ENCODE measurements at places on chromosomes 5 and 9. TPM values are rescaled to one million over a fixed set of nuclear protein-coding genes. Genes with fewer than 3 reads are reported as not detected.

Gene DAB2IP
- 86.1 TPM for total RNA-seq

DNA sequence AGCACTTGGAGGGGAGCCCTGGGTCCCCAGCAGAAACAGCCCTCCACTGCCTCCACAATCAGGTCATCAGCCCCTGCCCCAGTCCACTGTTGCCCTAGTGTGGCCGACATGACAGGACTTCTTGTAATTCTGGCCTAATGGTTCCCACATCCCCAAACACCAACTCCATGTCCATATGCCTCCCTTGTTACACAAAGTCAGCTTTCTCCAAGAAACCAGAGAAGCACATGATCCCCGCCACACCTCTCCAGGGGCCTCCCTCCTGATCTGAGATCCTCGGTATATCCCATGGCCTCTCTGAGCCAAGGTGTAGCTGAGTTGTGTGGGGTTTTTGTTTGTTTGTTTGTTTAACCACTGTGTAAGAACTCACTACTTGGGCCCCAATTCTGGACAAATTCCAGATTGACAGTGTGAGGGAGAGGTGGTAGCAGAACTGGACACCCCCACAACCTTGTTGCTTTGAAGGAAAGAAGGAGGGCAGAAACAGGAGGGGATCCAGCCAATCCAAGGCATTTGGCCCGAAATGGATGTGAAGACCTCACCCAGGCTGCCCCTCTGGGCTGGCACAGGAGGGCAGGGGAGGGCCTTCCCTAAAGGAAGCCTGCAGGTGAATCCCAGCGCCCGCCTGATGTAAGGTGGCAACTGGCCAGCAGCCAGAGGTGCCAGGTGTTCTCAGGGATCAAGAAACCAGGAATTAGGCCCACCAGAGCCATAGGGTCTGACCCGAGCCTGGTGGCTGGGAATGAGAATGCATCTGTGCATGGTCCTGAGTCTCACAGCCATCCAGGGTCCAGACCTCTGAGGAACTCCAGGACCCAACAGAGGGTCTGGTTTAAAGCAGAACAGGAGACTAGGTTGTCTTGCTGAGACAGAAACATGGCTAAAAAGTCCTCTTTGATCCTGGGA is 13.4 kb downstream of the IRF1 start:
- DNase-seq: peak; percentile 49

GRCh38 chr9:112274600-112274999 is 58.8 kb downstream of the PTBP3 start:
- no peak for DNase-seq

DNA sequence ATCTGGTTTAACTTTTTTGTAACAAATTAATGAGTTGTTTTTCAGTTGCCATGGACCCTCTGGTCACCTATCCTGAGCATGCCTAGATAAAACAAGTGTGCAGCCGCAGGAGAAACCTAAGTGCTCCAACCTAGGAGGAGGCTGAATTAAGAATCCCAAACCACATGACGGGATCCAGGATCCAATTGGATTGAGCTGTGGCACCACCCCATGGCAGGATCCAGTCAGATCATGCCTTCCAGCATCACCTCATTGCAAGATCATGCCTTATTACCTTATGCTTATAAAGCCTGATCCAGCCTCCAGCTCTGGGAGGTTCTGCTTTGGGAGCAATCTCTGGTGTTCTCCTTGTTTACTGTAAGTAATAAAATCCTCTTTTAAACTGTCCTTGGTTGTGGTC is 662.0 kb downstream of the TLR4 start:
- DNase-seq: no peak

- DNase-seq: no peak
These were observed 122.8 kb downstream of the TMEM161B start for GRCh38 chr5:88145611-88146467.

GRCh38 chr9:109181284-109181683 is 14.2 kb upstream of the FRRS1L start:
- DNase-seq: no peak

DNA sequence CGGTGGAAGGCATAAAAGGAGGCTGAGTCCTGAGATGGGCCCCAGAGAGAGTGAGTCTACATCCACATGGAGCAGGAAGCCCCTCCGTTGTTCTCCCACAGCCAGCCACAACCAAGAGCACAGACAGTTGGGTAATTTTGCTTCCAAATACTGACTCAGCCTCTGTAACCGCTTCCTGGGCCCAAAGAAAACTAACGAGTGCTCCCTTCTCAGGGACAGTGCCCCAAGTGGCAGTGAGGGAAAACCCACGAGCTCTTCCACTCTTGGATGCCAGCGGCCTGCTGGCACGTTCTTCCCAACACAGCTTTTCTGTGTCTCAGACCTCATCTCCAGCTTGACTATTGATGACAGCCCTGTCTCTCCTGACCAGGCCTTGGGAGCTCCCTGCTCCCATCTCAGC is 207.6 kb downstream of the FSTL4 start:
- DNase-seq: peak; percentile 39

DNA sequence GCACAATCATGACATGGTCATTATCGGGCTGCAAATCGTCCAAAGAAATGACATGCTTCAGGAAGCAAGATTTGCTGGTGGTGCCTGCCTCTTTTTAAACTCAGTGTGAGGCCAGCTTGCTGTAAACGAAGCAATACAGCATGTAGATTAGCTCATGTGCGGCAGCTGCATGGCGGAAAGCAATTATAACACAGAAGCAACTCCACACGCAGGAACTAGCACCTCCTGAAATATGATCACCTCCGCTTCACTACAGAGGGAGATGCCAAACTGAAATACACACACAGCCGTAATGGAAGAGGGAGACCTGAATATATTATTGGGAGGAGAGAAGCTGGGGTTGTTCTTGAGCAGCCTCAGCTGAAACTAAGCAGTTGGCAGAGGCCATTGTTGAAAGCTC is 312.5 kb downstream of the PSAT1 start:
- DNase-seq: no peak

DNA sequence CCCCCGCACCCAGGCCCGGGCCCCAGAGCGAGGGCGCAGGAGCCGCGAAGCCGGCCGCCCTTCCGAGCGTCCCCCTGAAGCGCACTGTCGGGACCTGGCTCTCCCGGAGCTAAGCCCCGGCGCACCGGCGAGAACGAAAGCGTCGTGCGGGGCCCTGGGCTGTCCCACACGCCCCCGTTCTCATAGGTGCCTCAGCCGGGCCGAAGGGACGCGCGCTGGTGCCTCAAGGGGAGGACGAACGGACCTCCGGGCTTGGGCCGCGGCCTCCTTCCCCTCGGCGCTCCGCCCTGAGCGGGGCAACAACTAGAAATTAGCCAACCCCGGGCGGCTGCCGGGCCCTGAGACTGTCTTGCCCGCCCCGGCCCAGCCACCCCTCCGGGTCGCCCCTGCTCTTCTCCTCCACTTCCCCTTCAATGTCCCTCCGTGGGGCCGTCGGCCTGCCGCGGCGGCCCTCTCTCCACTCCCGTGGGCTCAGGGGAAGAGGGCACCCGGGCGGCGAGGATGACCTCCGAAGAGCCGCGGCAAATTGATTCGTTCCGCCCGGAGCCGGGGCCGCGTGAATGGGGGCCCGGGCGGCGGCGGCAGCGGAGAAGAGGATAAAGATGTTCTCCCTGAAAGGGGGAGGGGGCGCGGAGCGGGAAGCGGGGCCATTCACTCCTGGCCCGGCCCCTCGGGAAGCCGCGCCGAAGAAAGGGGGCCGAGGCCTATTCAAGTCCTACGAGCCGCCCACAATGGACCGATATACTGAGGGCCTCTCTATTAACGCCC is 3.5 kb upstream of the PRDM12 start:
- no peak for DNase-seq

DNA sequence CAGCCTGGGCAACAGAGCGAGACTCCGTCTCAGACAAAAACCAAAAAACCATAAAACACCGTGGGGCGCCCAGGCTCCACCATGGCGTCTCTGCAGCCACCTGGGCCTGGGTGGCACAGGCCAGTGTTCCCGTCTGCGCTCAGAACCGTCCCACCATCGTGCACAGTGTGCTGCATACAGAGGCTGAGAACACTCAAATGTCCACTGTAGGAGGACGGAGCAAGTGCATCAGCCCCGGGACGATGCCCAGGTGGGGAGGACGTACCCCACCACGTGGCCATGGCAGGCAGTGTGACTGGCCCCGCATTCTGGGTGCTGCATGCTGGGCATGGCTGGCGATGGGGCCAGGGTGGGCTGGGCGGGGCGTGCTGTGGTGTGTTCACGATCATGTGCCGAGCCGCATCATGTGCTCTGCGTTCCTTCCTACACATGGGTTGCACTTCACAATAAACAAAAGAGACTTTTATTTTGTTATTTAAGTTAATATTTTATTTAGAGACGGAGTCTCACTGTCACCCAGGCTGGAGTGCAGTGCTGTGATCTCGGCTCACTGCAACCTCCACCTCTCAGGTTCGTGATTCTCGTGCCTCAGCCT is 37.8 kb downstream of the EXD3 start:
- DNase-seq: no peak

DNA sequence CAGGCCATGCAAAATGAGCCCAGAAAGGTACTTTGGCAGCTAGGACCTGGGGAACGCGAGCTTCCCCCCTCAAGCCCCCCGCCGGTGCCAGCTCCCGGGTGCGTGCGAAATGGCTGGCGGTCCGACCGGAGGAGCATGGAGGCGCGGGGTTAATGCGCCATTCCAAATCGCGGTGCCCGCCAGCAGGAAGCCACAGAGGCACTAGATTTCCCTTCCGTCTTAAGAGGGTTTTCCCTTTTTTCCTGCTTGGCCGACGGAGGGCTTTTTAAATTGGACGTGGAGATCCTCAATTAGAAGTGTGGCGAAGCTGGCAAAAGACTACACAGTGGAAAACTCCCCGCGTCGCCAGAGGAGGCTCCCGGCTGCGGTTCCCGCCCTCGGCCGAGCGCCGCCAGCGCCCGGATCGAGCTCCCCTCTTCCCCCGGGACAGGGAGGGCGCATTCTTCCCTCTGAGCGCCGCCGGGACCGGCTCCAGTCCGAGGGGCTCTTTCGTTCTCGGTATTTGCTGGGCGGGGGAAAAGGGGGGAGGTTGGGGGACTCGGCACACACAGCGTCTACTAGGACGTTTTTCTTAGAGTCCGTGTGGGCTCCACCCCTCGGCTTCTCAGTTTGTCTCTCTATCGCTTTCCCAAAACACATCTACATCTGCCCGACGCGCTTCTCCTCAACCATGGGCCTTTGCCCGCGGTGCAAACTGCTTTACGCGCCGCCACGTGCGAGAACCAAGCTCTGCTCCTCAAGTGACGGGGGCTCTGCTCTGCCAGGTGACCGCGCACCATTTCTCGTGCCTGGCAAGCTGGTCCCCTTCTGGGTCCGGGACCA is 3.0 kb downstream of the GDNF start:
- no peak for DNase-seq

- DNase-seq: no peak
These were observed 13.7 kb downstream of the IER5L start for GRCh38 chr9:129164246-129164930.

Gene HRCT1
- total RNA-seq: 5.2 TPM

Gene FOXD4L5
- total RNA-seq: not detected

DNA sequence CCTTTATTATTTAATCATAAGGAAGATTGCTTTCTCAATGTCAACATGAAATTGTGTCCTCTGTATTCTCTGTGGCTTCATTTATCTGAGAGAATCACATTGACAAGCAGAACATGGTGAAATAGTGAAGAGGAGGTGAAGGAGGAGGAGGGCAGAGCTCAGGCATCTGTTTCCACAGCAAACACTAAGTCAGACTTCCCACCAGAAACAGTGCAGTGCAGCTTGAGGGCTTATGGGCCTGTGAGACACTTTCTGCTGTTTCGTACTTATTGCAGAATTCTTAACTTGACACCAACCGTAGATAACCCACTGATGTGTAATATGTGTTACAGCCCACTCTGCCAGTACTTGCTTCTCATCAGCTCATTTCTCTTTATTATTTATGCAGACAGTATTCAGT is 386.3 kb downstream of the DIRAS2 start:
- DNase-seq: no peak

Gene PLAC8L1
- 1.5 TPM for total RNA-seq

- no peak for DNase-seq
These were observed 141.7 kb downstream of the TARS1 start for GRCh38 chr5:33582417-33582816.

Gene ZDHHC11B
- 6.9 TPM for total RNA-seq

Gene OMD
- total RNA-seq: 2.6 TPM

Gene RABEPK
- 19.8 TPM for total RNA-seq

- DNase-seq: no peak
These were observed 1.0 kb upstream of the GOLGA1 start for GRCh38 chr9:124941679-124942561.

DNA sequence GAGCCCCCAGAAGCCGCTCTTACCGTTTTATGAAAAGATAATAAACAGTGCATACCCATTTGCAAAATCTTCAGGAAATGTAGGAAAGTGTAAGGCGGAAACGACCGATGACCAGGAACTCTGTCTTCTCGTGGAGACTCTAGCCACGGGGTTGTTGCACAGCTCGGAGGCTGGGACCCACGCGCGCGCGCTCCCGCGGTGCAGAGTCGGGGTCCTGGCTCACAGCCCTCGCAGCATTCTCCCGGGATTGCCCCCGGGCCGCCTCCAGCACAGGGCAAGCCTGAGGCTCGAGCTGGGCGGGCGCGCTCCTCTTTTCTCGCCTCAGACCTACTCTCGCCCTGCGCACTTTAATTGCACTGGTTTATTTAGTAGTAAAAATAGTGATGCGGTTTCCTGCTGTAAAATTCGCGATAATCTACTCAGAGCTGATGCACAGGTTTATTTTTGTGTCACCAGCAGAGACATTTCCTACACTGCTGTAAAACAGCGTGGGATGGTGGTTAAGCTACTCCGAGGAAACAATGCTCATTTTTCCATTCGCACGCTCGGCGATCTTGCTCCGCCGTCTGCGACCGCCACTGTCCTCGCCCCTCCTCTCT is 15.5 kb downstream of the TRIM7 start:
- DNase-seq: peak; percentile 89

DNA sequence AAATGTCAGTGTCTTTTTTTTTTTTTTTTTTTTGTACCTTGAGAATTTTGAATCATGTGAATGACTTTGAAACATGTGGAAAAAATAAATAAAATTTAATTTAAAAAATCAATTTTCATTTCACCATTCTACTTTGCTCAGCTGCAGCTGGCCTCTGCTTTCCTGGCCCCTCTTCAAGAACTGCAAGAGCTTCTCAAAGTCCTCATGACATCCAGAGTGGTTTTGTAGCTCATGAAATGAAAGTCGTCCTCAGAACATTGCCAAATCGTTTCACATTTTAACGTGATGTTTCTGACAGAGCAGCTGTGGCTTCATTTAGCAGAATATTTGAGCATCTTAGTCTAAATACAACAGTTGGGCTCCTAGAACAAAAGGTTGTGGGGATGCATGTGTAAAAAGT is 47.9 kb upstream of the TMEM215 start:
- DNase-seq: no peak

Gene ORM1
- 0.64 TPM for total RNA-seq

DNA sequence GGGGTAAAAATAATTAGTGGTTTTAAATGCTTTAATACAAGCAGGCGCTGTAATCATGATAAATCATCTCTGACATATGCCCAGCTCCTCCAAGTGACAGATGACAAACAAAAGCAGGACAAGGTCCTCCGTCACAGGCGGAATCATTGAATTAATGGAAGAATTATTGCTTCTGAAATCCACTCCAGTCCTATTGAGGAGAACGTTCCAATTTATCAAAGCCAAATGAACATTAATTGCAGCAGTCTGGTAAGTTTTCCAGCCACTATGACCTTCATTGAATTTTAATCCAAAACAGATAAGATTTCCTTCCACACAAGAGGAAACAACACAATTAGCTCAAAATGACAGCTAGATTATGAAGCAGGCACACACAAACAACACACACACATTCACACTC is 136.8 kb downstream of the ASTN2 start:
- DNase-seq: no peak

Measured in mesenteric fat pad (tissue), 1 donor.